ENCODE measurements at places on chromosomes 1 and 21.

- DNase-seq = no peak
Observed at GRCh38 chr1:47592296-47593012, 154.6 kb downstream of the FOXD2 start.

GRCh38 chr1:34929497-34929852 is at the start of gene DLGAP3:
TSS of gene DLGAP3 (minus strand) at chr1:34929650. CDS start at chr1:34905383, 24,267 bp downstream.
- no peak for DNase-seq

- DNase-seq = no peak
Observed at GRCh38 chr1:231493421-231494185, 34.9 kb upstream of the TSNAX start.

DNA sequence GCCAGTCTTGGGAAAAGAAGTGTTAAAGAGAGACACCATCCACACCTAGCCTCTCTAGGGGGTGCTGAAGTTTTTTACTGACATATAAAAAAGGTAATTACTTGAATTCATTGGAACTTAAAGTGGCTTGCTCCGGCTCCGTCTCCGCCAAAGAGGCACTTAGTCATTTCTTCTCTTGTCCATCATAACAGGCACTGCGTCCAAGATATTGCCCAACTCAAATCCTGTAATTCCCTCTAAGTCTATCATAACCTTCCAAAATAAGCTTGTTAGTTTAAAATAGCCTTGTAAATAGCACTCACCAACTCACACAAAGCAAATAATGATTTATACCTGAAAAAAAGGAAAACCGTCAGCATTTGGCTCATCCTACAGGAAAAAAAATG is 160.5 kb downstream of the ZBTB18 start:
- no peak for DNase-seq

GRCh38 chr21:31873275-31873695 is 465 bp downstream of the HUNK start:
- DNase-seq = no peak

DNA sequence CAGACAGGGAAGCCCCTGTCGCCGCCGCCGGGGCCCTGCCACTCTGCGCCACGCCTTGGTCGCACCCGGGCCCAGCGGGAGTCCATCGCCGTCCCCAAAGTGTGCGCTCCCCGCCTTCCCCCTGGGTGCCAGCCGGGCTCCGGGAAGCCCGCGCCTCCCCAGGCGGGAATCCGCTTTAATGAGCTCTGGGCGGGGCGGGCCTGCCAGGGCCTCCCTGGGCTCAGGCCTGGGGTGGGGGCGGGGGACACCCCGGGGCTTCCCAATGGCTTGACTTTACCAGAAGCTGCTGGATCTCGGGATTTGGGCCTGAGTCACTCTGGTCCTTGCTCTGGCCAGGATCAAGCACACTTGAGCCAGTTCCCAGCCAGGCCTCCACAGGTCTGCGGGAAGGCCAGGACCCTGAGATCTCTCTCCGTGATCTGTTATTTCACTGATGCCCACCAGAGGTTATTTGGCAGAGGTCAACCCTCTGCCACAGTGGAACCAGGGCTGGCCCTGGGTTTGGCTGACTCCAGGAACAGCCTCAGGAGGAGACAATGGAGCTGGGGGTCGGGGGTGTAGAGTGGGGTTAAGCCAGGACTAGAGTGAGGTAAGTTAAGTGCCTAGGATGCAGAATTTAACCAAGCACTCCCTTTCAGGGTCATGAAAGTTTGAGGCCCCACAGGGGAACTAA is 178.4 kb upstream of the EDN2 start:
- DNase-seq = no peak

DNA sequence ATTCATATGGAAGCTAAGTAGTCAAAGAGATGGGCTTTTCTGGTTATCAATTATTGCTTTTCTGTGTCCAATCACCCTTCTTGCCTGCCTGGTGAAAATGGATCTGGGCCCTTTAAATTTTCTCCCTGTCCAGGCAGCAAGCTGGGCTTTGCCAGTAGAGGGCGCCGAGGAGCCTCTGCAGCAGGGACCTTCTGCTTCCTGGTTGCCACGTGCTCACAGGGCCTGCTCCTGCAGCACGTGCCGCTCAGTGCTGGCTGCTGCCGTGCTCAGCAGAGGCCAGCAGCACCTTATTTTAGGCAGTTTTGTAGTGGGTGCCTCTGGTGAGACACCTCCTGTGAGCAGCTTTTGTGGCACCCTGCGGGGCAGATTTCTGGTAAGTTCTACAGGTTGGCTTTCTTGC is 4.0 kb downstream of the ACTL8 start:
- no peak for DNase-seq

- no peak for DNase-seq
Observed at GRCh38 chr1:43235451-43236121, 34.2 kb upstream of the TMEM125 start.

DNA sequence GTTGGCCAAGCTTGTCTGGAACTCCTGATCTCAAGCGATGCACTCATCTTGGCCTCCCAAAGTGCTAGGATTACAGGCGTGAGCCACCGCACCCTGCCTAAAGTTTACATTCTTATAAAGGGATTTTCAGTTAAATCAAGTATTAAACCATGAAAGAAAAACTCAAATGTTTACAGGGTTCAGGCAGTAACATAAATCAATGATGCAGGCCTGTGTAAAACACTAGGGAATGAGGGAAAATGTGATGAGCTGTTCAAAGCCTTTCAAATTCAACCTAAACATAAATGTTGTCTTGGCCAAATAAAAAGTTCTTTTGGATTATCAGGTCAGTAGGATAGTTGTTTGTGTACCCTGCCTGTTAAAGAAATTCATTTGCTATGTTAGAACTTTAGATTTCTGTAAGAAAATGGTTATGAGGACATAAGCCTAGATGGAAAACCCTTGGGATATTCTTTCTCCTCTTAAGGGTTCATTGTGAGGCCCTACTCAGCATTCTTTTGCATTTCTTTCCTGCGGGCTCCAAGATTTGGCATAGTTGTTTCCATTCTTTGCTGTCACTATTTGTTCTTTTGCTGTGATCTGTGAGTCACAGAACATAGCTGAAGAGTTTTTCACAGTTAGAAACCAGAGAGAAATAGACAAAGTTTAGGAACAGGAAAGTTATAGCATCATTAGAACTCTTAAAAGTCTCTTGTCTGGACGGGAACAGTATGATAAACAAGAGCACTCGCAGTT is 8.9 kb upstream of the ZRANB2 start:
- DNase-seq = peak; percentile 51

DNA sequence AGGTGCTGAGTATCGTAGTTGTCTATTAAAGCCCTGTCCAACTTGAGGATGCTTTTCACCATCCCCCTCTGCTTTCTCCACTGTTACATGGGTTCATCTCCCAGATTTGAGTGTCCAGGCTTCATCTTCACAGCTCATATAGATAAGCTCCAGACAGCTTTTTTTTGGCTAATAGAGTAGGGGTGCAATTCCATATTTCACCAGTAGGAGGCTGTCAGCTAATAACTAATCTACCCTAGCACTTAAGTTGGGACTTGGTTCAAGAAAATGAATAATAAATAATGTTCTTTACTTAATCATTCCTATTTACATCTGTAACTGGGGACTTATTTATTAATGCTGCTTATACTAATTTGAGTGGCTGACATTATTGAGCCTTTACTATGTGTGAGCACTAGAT is 124.5 kb downstream of the IGSF21 start:
- no peak for DNase-seq

DNA sequence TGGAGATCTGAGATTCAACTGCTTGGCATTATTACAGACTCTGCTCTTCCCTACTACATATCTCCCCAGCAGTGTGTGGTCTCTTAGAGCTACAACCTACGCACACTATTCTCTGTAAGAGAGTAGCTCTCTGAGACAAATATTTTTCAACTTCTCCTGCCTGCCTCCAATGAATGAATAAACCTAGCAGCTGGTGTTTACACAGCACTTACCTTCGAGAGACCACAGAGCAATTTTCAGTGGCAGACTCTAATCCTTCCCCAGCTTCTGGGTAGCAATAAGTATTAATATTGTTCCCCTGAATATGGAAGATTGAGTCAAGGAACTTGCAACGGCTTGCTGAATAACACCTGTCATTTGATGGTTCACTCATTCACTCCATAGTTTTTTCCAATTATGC is 350.9 kb upstream of the SPAG17 start:
- DNase-seq = no peak

DNA sequence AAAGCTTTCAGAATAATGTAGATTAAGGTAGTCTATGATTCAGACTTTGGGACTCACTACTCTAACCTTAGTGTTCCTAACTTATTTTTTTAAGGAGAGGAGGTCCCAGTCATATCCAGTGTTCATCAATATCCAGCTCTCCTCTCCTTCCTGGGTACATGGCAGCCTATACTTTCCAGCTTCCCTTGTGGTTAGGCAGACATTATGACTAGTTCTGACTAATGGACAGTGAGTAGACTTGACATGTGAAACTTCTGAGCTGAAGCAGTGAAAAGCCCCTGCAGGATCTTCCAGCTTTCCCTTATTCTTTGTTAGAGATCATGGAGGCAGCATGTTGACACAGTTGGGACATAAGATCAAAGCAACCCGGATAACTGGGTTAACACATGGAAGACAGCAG is 144.2 kb downstream of the PTPRU start:
- no peak for DNase-seq

DNA sequence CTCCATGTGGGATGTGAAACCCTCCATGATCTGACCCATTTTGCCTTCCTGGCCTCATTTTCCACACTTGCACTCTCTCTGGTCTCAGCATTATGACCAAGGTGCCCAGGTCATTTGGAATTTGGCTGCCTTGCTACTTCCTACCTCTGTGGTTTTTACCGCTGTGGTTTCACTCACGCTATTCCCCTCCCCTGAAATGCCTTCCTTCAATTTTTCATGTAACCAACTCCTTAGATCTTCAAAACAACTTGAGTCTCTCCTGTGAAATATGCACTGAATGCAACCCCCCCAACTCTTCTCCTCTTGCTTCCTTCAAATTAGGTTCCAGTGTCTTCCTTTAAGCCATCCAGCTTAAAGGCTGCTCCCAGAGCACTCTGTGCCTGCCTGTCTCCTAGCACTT is 50.1 kb downstream of the PHC2 start:
- DNase-seq = no peak

- DNase-seq = peak; percentile 85
Observed at GRCh38 chr1:15949453-15950245, 26.3 kb downstream of the ZBTB17 start.

DNA sequence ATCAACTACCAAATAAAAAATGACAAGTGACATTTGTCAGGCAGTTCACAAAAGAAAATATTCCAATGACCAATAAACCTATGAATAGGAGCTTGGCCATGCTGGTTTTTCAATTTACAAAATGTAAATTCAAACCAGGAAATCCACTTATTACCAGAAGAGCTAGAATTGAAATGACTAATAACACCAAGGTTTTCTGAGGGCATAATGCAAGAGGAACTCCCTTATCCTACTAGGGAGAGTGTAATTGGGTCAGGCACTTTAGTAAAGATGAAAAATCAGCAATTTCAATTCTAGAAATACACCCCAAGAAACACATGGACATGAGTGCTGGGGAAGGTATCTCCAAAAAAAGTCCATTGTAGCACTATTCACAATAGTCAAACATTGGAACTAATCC is 16.7 kb upstream of the TIAM1 start:
- DNase-seq = no peak

DNA sequence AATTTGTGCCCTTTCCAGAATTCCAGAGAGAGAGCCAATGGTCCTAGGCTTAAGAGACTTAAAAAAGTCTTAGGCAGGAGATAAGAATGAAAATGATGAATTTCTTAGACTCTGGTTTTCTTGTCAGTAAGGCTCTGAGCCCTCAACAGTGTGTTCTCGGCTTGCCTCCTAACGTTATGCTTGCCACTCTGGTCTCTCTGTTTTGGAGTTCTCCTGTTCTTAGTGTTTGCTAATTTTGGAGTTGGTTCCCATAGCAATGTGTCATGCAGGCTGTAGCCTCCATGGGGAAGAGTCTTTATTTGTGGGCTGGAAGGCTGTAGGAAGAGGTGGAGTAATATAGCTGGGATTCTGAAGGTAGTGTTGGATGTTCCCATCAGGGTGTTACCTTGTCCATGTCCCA is 19.9 kb downstream of the TBX19 start:
- DNase-seq = no peak

All from non-pigmented ciliary epithelial cell (primary cell).